ENCODE measurements at places on chromosomes 1 and 21.

DNA sequence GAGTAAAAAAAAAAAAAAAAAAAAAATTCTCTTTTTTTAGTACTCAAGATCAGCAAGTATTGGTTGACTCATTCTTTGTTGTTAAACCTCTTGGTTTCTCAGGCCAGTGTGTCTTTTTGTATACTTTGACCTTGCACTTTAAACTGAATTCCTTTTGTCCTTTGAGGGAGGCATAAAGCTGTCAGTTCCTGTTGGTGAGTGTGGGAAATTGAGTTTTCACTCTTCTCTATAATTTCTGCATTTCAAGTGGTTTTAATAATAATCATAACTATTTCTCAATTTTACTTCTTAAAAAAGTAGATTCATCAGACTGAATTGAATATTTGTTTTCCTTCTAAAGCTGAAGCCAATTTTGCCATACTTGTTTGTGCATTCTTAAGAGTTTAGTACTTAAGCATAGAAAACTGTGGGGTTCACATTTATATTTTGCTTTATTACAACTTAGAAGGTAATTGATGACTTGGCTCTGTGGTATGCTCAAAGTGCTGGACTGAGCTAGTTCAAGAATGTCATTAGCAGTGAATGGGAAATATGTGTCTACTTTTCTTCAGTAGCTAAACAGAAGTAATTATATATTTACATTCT lies 43.4 kb downstream of the ITSN1 start:
- no peak for DNase-seq

DNA sequence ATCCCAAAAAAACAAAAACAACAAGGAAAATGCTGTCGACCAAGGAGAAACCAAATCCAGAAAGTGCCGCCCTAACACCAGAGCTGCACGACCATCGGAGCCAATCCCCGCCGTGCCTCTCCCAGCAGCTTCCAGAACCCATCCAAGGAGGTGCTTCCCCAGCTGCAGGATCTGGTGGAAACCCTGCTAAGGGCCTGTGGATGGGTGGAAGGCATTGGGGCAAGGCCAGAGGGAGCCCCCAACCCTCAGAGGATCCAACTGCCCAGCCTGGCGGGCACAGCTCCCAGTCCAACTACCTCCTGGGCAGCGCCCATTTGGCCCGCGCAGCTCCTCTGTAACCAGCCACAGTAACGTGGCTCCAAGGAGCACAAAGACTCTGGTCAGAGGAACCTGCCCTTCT lies 81.6 kb downstream of the NPHP4 start:
- no peak for DNase-seq

- no peak for DNase-seq
Measured at GRCh38 chr1:118264343-118264742, 79.3 kb upstream of the SPAG17 start.

GRCh38 chr1:177995369-177995768 lies 25.5 kb upstream of the SEC16B start:
- no peak for DNase-seq

DNA sequence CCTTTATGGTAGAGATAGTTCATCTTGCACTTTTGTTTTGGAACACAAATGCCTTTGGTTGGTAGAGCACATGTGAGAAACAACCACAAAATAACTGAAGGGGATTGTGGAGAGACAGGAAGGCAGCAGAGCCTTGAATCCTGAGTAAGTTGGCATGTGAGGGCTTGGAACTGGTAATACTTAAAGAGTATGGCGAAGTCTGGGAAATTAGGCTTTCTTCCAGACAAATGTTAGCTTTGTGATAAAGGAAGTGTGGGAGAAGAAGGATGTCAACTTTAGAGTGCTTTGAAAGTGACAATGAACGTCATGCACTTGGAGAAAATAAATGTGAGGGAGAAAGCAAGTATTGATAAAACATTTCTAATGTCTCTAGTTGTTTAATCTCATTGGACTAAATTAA lies 476.3 kb upstream of the ZRANB2 start:
- DNase-seq, result no peak

DNA sequence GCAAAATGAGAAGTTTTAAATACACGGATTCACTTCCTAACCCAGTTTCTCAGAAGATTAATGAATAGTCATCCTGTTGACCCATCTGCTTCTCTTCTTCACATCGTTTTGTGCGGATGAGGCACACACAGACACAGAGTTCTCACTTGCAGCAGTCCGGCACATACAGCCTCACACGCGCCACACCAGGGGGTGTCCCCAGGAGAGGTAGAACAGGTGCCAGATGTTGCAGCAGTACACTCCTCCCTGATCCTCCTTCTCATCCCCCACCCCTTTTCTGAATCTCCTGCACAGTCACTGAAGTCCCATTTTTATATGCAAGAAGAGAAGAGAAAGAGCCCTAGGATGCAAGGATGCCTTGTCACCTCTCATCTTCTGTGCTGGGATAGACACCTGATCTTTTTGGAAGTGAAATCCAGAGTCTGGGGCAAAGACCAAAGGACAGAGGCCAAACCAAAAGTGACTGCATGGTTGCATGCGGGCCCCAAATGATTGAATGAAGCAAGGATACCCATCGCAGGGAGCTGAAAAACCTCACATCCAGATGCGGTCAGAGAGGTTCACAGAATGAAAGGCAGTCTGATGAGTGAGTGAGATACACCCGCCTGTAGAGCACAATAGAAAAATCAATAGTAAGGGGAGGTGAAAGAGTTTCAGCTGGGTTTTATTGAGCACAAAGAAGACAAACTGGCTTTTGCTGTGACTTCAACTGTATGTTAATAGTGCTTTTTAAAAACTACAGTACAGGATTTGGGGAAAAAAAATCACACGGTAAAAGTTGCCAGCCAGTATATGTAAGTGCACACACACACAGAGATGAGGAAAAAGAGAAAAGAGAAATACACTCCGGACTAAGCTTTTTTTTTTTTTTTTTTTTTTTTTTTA lies 28.9 kb downstream of the PBX1 start:
- DNase-seq, result no peak

Data from esophagus squamous epithelium (tissue), 5 donors.